Activated naive CD4-positive, alpha-beta T cell (primary cell): ENCODE measurements at places on chromosomes 13 and 19.

DNA sequence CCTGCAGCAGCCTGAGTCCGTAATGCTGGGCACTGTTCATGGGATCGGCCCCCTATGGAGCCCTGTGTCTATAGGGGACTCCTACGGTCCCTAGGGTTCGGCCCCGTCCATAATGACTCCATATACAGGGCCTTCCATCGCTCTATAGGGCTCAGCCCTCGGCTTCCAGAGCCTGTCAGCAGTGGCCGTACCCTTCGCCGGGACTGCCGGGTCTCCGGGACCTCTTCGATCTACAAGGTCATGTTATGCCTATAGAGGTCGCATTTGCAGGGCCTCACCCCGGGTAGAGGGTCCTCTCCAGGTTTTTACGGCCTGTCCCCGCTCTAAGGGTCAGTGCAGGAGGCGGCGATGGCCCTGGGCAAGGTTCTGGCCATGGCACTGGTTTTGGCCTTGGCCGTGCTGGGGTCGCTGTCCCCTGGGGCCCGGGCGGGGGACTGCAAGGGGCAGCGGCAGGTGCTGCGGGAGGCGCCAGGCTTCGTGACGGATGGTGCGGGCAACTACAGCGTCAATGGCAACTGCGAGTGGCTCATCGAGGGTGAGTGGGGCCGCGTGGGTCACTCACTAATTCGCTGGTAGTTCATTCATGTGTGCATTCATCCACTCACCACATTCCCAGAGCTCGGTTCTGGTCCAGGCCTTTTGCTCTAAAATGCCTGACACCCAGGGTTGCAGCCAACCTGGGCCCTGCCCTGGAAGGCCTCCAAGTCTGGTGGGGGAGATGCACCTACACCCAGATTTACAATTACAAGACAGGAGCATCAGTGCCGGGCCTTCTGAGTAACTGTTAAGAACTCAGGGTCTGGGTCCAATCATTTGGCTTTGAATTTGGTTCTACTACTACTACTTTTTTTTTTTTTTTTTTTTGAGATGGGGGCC lies 699 bp downstream of the MEGF8 start:
- DNase-seq, result peak; percentile 30

DNA sequence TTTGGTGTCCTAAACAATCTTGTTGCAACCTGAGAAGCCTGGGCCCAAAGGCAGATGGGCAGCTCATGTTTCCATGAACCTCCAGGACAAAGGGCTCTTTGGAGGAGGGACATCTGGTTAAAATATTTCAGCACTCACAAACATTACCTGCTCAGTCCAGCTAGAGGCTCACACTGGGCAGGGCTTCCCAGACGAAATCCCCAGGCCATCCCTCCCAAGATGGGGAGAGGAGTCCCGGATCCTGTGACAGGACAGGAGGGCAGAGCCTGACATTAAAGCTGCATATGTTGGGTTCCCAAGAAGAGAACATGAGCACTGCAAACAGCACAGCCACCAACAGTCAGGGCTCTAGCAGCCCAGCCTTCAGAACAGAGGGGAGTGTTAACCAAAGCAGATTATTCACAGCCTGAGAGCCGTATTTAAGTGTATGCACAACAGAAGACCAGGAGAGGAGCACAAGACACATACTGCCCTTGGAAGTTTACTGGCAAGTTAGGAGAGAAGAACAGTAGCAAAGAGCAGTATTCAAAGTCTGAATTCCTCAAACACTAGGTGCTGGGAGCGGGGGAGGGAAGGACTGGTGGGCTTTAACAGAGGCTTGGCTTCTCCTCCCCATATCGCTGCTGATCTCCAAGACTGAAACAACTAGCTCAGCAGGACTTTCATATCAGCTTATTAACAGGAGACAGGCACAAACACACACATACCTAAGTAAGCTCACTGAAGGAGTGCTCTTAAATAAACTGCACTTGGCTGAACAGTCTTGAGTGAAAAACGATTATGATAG lies 12.3 kb downstream of the ATP7B start:
- DNase-seq, result no peak

- no peak for DNase-seq
Observed at GRCh38 chr13:75739244-75739868, 103.2 kb downstream of the LMO7 start.

- DNase-seq, result no peak
Observed at GRCh38 chr13:44679597-44679996, 103.5 kb upstream of the TSC22D1 start.

- no peak for DNase-seq
Observed at GRCh38 chr13:85586422-85586831, 212.8 kb downstream of the SLITRK6 start.

- DNase-seq, result no peak
Observed at GRCh38 chr13:20869540-20869939, 33.0 kb downstream of the XPO4 start.

DNA sequence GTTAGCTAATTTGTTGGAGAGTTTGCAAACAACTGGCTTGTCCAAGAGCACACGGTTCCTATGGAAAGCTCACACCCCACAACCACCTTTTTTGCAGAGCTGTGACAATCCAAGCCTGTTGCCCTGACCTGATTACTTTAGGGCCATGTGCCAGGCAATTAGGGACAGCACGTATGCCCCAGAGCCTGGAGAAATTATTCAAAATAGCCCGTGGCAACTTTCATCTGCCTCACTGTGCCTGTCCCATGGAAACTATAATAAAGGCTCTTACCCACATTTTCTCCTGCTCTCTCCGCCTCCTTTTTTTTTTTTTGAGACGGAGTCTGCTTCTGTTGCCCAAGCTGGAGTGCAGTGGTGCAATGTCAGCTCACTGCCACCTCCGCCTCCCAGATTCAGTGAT lies 18.6 kb upstream of the FBN3 start:
- DNase-seq, result no peak

GRCh38 chr13:72198967-72199560 lies 332.1 kb upstream of the DACH1 start:
- DNase-seq, result no peak

DNA sequence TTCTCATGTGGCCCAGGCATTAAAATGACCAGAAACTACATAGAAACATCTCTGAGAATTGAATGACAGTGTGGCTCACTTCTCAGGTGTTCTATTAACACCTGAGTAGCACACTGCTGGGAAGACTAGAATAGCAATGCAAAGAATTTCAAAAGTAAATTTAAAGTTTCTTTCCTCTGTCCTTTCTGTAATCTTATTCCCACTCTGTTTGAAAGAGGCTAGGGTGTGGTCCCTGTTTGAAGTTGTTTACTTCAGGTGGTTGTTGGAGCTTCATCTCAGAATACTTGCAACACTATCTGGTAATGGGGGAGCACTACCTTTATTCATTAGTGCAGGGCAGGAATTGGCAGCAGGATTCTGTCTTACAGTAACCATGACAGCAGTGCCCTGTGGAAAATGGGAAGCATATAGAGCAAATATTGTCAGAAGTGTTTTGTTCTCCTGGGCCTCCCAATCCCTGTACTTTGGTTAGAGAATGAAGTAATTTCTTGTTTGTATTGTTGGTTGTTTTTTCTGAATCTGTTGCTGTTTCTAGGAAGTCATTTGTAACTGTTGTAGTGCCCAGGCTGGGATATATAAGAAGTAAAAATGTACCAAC lies 1210.2 kb upstream of the ATXN8OS start:
- DNase-seq, result no peak

DNA sequence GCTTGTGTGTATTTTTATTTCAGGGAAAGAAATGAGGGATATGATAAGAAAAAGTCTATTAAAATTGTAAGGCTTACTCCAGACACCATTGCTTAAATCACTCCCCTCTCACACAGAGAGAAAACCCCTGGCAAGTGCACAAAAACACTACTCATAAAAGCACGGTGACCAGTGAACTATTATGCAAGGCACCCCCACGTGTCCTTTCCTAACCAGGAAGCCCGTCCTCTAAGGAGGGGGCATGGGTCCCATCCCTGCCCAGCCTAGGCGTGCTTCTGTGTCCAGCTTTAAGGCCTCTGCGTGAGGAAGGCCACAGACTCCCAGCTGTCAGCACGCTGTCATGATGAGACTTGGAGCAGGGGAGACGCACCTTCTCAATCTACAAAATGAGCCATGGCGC lies 83.5 kb downstream of the SLC7A1 start:
- no peak for DNase-seq

DNA sequence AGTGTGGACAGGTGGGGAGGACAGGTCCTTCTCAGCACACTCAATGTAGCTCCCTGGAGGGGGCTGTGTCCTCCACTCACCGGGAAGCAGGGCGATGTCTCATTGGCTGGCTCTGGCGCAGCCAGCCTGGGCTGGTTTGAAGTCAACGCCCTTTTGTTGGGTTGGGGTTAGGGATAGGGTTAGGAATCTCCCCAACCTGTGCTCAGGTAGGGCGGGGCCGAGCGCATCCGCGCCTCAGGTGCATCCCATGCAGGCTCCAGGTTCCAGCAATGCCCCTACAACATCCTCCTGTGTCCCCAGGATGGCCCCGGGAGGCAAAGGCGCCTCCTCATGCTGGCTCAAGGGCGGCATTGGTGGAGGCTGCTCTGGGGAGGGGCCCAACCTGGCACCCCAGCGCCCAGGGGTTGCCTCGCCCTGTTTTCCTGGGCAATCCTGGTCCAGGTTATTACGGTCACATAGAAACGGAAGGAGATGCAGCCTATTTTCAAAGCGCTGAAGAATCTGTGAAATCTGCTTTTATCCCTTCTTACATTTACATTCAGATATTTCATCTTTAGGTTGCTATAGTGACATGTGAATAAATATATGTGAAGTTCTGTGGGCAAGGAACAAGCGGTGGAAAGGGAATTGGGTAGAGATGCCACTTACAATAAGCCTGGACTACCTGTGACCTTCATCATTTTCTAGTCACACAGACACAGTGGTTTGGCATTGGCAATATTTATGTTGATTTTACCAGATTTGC lies 74.3 kb downstream of the TM9SF2 start:
- no peak for DNase-seq

DNA sequence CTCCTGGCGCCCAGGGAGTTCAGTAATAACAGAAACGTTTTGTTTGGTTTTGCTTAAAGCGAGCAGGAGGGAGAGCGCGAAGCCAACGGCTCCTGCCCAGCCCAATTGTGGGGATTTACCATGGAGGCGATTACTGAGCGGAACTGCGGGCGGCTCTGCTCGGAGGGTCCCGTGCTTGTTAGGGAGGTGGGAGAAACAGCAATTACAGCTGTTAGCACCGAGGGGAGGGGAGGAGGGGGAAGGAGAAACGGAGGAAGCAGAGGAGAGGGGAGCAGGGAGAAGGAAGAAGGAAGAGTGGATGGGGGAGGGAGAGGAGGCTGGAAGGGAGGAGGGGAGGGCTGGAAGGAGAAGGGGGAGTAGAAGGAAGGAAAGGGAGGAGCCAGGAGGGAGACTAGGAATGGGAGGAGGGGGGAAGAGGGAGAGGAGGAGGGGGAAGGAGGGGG lies 7.7 kb upstream of the ONECUT3 start:
- DNase-seq, result no peak

DNA sequence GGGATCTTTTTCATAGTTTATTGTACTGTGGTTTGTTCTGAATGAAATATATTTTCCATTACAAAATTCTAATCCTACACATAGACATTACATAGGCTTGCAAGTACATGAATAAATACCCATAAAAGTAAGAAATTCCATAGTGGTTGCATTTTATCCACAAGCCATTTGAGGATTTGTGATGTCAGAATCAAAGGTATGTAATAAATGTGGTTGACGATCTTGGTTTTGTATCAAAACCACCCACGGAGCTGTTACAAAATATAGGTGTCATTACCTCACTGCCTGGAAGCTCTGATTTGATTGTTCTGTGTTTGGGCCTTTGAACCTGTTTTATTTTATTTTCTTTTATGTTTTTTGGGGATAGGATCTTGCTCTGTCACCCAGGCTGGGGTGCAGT lies 125.1 kb downstream of the NALCN start:
- no peak for DNase-seq

DNA sequence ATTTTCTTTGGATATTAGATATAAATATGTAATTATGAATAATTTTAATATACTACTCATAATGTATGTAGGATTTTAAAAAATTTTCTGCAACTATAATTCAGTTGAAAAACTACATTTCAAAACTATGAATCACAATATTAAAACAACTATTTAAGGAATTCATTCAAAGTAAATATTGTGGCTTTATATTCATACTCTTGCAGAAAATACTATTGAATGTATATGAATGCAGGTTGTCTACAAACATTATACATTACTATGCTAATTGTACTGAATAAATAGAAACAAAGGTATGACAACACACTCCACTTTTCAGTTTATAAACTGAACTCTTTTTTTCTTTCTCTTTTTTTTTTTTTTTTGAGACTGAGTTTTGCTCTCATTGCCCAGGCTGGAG lies 14.2 kb downstream of the ZNF91 start:
- no peak for DNase-seq

DNA sequence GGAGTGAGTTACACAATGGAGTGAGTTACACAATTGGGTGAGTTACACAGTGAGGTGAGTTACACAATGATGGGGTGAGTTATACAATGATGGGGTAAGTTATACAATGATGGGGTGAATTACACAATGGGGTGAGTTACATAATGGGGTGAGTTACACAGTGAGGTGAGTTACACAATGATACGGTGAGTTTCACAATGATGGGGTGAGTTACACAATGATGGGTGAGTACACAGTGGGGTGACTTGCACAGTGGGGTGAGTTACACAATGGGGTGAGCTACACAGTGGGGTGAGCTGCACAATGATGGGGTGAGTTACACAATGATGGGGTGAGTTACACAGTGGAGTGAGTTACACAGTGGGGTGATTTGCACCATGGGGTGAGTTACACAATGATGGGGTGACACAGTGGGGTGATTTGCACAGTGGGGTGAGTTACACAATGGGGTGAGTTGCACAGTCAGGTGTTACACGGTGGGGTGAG lies 52.5 kb upstream of the GAS6 start:
- no peak for DNase-seq

GRCh38 chr19:3057275-3057714 lies 5.0 kb downstream of the TLE5 start:
- no peak for DNase-seq

- no peak for DNase-seq
Observed at GRCh38 chr19:42150911-42151361, 18.7 kb upstream of the POU2F2 start.

DNA sequence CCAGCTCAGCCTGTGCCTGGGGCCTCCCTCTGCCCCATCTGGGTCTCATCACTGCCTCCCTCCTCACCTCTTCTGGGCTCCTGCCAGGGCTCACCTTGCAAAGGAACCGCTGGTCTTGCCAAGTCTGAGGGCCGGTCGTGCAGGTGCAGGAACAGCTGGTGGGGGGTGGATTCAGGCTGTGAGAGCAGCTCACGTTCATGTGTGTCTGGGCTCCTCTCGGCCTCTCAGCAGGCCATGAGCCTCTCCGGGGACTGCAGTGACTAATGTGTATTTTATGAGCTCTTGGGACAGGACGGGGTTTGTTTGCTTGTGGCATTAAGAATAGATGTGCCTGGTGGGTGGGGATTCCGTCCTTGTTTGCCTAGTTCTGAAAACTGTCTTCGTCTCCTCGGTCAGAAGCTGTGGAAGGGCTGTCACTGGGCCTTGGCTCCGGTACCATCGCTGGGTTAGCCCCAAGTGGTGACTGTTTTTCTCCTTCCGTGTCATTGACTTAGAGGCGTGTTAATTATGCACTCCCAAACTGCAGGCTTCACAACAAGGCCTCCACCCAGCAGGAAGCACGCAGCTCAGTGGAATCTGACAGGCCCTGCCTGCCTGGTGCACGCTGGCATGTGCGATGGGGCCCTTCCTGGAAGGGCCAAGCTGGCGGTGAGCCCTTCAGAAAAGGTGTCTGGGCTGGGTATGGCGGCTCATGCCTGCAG lies 77.6 kb downstream of the KDM4B start:
- no peak for DNase-seq

GRCh38 chr19:30144802-30145201 lies 202.8 kb downstream of the URI1 start:
- no peak for DNase-seq
